ENCODE measurements at places on chromosomes 6 and 20.

DNA sequence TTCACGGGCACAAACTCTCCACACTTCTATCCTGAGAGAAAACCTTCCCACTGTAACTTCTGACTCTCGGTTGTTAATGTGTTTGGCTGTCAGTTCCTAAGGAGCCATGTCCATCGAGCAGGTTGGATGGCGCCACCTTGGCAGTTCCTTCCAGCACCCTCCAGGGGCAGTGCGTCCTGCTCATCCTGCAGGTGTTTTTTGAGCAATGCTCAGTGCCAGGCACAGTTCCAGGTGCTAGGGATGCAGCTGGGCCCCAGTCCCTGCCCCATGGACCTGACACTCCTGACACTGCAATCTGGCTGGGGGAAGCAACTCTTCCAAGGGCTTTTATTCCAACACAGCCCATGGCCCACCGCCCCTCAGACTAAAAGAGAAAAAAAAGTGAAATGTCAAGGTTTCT is 376.4 kb downstream of the PREX1 start:
- no peak for DNase-seq

- DNase-seq, result no peak
These were observed 25.8 kb upstream of the RNGTT start for GRCh38 chr6:88989215-88989614.

GRCh38 chr6:108557494-108558371 is 3.0 kb upstream of the FOXO3 start:
- DNase-seq, result peak; percentile 84

- no peak for DNase-seq
These were observed 686.4 kb downstream of the HTR1B start for GRCh38 chr6:76776876-76777275.

- no peak for DNase-seq
These were observed 671.4 kb downstream of the RFPL4B start for GRCh38 chr6:113018351-113019151.

DNA sequence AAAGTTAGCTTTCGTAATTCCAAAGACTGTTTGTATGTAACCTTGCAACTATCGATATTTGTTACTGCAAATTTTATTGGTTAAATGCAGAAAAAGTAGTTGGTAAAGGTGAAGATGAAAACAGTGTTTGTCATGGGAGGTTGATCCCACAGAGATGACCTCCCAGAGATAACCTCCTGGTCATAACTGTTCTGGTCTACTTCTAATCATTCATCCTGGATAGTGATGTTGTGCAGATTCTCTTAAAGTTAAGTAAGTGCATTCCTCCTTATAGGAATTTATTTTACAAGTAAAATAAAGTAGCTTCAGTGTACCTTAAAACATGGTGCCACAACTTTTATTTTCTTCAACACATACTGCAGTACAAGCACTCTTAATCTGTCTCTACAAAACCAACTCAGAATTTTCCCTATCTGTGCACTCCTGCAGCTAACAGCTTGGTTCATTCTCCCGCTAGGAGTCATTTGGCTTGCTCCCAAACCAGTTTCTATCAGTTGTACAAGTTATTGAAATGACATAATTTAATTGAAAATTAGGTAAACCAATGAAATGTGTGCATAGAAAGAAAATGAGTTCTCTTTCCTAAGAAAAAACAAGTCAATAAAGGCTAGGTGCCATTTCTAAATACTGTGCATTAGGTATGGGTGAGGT is 19.2 kb downstream of the METTL24 start:
- DNase-seq, result no peak

- DNase-seq, result no peak
These were observed 7.0 kb upstream of the RALY start for GRCh38 chr20:33986560-33987216.

Data from CD4-positive, alpha-beta memory T cell (primary cell).